Activated CD4-positive, alpha-beta T cell treated with anti-CD3 and anti-CD28 coated beads, Interleukin-10, Interleukin-2, amounts not matched to agents 100 ng/mL and 50 ng/mL, durations not matched to agents 16 hours and 8 hours (primary cell): ENCODE measurements at places on chromosomes 2 and 18.

DNA sequence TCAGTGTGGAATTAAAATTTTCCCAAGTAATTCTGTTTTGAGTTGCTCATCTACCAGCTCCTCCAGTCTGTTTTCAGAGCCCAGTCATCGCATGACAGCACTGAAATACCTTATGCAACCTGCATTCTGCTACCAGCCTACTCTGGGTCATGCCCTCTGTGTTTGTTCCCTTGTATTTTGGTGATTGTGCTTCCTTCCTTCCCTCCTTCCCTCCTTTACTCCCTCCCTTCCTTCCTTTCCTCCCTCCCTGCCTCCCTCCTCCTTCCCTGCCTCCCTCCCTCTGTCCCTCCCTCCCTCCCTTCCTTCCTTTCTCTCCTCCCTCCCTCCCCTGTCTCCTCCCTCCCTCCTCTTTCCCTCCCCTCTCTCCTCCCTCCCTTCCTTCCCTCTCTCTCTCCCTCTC lies 289.6 kb downstream of the CDH2 start:
- no peak for DNase-seq

- no peak for DNase-seq
Observed at GRCh38 chr18:44856157-44856556, 175.5 kb downstream of the SETBP1 start.

- no peak for DNase-seq
Observed at GRCh38 chr2:54122939-54123338, 7.5 kb downstream of the ACYP2 start.

- no peak for DNase-seq
Observed at GRCh38 chr2:102083393-102083703, 59.2 kb upstream of the IL1R1 start.

DNA sequence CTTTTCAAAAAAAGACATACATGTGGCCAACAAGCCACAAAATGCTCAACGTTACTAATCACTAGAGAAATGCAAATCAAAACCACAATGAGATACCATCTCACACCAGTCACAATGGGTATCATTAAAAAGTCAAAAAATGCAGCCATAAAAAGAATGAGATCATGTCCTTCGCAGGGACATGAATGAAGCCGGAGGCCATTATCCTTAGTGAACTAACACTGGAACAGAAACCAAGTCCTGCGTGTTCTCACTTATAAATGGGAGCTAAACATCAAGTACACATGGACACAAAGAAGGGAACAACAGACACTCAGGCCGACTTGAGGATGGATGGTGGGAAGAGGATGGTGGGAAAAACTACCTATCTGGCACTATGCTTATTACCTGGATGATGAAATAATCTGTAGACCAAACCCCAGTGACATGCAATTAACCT lies 17.8 kb upstream of the ATL2 start:
- peak; percentile 50 for DNase-seq

- no peak for DNase-seq
Observed at GRCh38 chr2:206820807-206821206, 55.4 kb downstream of the FASTKD2 start.

DNA sequence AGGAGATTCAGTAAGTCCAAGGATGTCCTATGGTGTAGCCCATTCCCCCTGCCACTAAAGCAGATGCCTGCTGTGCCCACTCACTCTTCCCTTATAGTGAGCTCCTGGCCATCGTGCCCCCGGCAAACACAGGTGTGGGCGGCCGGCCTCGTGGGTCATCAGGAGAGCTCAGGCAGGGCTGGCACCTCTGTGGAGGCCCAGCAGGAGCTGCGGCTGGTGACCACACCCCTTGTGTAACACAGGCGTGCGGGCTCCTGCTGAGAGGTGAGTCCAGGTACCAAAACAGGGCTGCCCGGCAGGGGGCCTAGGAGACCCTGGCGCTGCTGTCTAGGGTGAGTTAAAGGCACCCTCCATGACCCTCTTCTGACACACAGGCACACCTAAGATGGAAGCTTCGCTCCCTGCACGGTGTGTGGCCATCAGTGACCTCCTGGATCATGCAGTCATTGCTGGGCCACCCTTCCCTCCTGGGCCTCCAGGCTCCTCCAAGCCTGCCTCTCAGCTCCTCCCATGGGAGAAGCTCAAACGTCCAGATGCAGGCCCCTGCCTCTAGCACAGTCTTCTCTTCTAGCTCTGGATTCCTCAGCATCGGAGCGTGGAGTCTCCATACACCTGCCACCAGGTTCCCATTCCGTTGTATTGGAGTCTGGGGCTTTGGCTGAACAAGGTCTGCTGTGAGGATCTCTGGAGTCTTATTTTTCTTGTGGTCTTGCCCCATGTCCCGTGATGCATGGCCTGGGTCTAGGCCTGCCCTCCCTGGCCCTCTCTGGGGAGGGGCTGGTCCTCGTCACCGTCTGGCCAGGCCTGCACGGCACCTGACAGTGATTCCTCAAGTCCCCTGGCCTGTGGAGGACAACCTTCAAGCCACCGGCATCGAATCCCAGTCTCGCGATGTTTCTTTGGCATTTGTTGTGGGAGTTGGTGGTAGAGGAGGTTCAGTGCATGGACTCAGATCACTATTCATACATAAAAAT lies 246.9 kb downstream of the ACKR3 start:
- DNase-seq, result no peak

GRCh38 chr2:188628989-188629752 lies 337.5 kb downstream of the GULP1 start:
- no peak for DNase-seq

DNA sequence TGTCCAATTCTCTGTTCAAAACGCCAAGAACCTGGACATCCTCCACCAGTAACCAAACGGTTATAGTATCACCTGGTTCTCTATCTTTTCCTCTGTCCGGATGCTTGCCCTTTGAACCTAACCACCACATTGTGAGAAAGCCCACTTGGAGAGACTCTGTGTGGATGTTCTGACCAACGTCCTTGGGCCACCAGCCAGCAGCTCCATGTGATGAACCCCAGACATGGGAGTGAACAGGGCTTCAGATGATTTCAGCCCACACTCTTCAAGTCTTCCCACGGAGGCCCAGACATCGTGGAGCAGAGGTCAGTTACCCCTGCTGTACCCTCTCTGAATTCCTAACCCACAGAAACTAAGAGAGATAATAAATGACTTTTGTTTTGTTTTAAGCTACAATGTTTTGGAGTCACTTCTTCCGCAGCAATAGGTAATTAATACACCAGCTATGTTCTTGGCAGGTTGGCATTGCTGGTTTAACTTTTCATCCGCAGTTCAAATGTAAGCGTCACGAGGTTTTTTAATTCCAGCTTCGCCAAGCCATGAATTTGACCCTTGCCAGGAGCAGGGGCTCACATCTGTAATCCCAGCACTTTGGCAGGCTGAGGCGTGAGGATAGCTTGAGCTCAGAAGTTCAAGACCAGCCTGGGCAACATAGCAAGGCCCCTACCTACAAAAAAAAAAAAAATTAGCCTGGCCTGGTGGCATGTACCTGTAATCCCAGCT lies 36.1 kb upstream of the ZNF532 start:
- DNase-seq, result no peak

- no peak for DNase-seq
Observed at GRCh38 chr18:8870528-8870927, 165.2 kb downstream of the MTCL1 start.

DNA sequence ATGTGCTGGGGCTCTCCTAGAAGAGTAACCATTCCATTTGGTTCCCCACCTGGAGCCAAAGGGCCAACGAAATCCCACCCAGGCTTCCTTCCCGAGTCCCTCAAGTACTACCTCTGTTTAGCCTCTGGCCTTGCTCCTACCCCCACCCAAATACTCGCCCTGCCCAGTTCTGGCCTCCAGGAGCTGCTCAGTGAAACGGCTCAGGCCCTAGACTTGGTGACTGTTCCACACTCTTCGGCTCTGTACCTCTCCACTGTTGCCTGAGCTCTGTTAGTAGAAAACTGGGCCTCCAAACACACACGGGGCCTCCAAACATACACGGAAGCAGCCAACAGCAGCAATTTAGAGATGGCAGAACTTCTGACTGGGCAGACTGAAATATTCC lies 4.2 kb downstream of the OTX1 start:
- DNase-seq, result no peak

DNA sequence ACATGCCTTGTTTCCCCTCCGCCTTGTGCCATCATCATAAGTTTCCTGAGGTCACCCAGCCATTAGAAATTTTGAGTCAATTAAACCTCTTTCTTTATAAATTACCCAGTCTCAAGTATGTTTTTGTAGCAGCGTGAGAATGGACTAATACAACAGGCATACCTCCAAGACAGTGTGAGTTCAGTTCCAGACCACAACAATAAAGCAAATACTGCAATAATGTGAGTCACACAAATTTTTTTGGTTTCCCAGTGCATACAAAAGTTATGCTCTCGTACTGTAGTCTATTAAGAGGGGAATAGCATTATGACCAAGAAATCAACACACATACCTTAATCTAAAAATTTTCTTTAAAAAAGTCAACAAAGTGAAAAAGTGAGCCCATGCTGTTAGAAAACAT lies 217.2 kb downstream of the NR4A2 start:
- no peak for DNase-seq

DNA sequence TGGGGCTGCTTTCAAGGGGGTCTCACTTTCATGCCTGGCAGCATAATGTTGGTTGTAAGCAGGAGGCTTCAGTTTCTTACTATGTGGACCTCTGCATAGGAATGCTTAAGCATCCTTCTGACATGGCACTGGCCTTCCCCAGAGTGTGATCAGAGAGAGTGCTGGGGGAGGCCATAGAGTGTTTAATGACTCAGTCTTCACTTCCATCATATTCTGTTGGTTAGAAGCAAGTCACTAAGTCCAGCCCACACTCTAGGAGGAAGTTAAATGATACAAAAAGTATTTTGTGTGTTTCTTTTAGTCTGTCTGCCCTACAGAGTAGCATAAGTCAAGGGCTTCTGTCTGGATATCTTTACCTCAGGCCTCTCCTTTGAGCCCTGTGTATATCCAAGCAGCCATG lies 64.9 kb downstream of the GALNT1 start:
- no peak for DNase-seq

DNA sequence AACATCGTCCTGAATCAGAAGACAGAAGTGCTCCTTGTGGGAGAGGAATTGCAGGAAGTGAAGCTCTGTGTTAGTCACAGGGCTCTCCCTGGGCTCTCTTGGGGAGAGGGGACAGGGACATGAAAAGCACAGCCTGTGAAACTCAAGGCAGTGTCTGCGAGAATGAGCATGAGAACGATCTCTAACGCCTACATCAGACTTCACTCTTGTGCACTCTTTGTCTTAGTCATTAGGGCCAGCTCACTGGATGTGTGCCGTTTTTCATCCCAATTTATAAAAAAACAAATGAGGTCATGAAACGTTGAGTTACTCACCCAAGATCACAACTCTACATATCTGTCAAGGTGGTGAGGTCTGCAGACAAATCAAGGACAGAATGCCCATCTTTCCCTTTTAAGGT lies 27.0 kb upstream of the TWIST2 start:
- DNase-seq, result no peak

- no peak for DNase-seq
Observed at GRCh38 chr2:116582850-116583249, 1231.6 kb upstream of the DDX18 start.

- no peak for DNase-seq
Observed at GRCh38 chr2:177171418-177171865, 41.2 kb upstream of the HNRNPA3 start.

GRCh38 chr2:175282300-175282699 lies 100.8 kb upstream of the ATP5MC3 start:
- peak; percentile 34 for DNase-seq

GRCh38 chr2:9095690-9096089 lies 92.2 kb upstream of the MBOAT2 start:
- no peak for DNase-seq

- no peak for DNase-seq
Observed at GRCh38 chr2:233650981-233651380, 14.7 kb downstream of the UGT1A10 start.

DNA sequence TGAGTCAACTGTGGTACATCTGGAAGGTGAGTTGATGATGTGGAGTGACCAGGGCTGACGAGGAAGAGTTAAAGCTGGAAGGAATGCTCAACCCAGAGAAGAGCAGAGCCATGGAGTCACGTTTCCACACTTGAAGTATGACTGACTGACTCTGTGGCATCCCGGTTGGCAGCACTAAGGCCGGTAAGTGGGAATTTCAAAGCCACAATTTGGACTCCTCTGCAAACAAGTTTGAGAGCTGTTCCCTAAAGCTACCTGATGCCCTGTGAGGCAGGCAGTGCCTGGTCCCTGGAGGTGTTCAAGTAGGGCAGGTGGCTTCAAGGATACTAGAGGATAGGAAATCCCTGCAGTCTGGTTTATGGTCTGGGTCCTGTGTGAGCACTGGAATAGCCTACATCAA lies 69.3 kb upstream of the ITGB6 start:
- no peak for DNase-seq

- DNase-seq, result no peak
Observed at GRCh38 chr2:206028101-206028500, 57.9 kb downstream of the INO80D start.

- DNase-seq, result no peak
Observed at GRCh38 chr2:23512778-23513177, 127.8 kb downstream of the KLHL29 start.

- DNase-seq, result no peak
Observed at GRCh38 chr18:77733292-77733903, 483.8 kb downstream of the GALR1 start.

GRCh38 chr18:30858560-30858959 lies 184.0 kb downstream of the DSC3 start:
- no peak for DNase-seq

- no peak for DNase-seq
Observed at GRCh38 chr2:8876628-8877027, 39.2 kb upstream of the KIDINS220 start.

GRCh38 chr2:231673348-231673770 lies 35.0 kb upstream of the PTMA start:
- no peak for DNase-seq

DNA sequence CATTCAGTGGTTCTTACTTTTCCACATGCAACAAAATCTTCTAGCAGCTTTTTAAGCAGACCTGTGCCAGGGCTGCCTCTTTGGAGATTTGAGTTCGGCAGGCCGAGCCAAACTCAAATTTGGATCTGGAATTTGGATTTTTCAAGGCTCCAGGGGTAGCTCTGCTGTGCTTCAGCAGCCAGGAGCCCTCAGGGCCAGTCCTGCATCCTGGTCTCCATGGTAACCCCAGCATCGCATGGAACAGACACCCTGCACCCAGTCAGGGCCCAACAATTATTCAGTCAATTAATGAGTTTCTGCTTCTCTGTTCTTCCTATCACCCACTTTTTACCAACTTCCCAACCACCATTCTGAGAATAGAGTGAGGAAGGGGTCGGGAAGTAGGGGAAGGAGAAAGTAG lies 30.0 kb downstream of the EN1 start:
- DNase-seq, result no peak

- DNase-seq, result peak; percentile 81
Observed at GRCh38 chr2:158968396-158969161, at the start of gene TANC1. TSS of gene TANC1 (plus strand) at chr2:158968640. CDS start at chr2:159065911, 97,271 bp downstream.

GRCh38 chr2:76958749-76959148 lies 563.4 kb downstream of the LRRTM4 start:
- DNase-seq, result no peak

DNA sequence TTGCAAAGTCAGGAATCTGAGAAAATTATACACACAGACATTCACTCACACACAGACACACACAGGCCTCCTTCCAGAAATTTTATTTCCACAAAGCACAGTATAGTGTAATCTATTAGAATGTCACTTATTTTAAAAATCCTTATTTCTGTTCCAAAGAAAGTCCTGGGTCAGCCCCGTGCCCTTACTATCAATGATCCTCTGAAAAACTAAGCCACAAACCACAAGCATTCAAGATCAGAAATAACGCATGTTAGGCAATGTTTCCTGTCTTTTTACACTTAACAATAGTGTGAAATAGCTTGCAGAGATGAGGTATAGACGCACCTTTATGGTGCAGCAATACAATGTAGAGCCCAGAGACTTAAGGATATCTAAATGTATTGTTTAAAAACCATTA lies 25.8 kb downstream of the TBC1D8 start:
- DNase-seq, result no peak

GRCh38 chr18:35424356-35424755 lies 47.2 kb upstream of the ZNF396 start:
- no peak for DNase-seq
